ENCODE measurements at places on chromosomes 4 and X.

- no peak for DNase-seq
These were observed 109.7 kb downstream of the PDLIM5 start for GRCh38 chr4:94561249-94562024.

- no peak for DNase-seq
These were observed 721 bp upstream of the MAOA start for GRCh38 chrX:43655151-43656004.

DNA sequence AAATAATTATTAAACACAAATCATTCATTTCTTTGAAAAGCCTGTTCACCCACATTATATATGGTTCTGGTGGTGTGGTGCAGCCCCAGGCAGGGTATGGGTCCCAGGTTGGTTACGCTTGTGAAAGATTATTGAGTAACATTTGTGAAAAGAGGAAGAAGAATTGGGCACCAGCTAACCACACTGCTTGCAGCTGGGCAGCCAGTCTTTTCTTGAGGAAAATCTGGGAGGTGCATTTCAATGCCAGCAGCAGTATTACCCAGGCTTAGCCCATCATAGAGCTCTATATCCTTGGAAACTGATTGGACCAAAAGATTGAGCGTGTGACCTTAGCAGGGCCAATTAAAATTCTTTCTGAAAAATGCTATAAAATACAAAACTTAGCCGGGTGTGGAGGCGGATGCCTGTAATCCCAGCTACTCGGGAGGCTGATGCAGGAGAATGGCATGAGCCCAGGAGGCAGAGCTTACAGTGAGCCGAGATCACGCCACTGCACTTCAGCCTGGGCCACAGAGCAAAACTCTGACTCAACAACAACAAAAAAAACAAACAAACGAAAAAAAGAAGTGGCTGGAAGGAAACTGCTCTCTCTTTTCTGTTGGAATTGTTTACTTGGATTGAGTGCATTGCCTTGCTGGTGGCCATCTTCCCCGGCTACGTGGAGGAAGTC lies 9.7 kb upstream of the PLAC8 start:
- no peak for DNase-seq

DNA sequence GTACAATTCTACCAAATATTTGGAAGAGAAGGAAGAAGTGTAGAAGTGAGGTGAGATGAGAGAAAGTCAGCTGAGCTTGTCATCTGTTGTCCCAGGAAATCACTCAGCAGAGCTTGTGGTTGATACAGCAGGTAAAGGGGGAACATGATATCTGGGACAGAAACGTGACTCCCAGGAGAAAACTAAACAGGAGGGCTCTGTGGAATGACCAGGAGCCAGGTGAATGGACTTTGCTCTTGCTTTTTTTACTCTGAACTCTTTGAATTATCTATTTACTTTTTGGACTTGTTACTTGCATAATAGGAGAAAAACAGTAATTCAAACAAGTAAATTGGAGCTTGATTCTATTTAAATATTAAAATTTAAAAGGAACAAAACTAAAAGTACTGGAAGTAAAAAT lies 555.6 kb upstream of the FRG1 start:
- DNase-seq: no peak

DNA sequence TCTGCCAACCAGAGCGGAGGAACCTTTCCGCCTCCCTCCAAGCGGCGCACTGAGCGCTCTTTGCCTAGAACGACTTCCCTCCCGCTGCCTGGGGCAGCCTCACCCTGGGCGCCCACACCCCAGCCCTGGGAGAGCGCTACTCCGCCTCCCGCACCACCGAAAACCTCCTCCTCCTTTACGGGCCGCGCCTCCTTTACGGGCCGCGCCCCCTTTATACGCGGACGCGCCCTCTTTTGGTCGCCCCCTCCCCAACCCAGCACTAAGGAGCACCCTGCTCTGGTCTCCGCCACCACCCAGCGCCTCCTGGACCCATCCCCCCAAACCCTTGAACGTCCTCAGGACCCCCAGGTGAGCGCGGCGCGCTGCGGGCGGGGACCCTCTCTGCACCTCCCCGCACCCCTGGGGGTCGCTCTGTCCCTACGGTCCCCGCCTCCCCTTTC lies 586 bp upstream of the NSG1 start:
- DNase-seq: no peak

DNA sequence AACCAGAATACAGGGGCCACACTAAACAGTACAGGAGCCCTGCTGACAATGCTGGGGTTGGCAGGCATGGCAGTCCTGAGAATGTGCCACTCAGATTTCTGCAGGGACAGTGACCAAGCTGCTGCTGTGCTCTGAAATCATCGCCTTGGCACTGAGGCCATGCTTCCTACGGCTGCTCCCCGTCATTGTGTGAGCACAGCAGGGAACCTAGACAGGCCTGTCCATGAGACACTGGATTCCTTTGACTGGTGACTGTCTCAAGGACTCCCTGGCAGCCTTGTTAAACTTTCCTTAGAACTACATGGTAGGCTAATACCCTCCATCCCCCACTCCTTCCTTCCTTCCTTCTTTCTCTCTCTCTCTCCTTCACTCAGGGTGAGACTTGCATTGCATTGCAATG lies 111.4 kb downstream of the LUZP4 start:
- DNase-seq: no peak

DNA sequence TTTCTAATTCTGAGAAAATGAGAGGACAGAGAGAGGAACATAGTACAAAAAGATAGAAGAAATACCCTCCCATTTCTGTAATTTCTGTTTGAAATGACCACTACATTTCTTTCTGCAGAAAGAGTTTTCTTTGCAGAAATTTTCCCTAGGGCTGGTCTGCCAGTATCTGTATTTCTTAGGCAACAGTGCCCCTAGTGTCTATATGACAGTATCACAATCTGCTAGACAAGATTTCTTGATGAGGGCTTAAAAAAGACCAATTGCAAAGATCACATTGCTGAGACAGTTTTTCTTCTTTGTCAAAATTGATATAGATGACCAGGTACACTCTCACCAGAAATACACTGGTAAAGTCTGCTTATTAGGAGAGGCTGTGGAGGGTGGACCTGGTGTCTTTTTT lies 81.0 kb upstream of the ZDHHC15 start:
- no peak for DNase-seq
